Neural crest cell (in vitro differentiated cells): ENCODE measurements at places on chromosomes 5 and 9. TPM values are rescaled to one million over a fixed set of nuclear protein-coding genes. Genes with fewer than 3 reads are reported as not detected.

DNA sequence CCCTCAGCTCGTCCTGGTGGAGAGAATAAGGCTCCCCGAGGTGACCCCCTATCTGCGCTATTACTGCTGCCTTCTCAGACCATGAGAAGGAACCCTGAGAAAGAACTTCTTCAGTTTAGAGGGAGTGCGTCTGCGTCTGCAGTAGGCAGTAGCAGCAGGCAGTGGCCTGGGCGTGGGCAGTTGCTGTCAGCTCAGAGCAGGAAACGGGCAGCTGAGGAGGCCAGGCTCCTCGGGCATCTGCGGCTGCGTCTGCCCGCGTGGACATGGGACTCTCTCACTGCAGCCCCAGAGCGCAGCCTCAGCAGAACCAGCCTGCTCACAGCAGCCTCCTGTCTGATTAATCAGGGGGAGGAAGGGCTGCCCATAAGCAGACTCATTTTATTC lies 49.8 kb upstream of the FCN1 start:
- H3K27ac ChIP-seq, result no peak overlapping the region
- no peak overlapping the region for H3K4me3 ChIP-seq
- DNase-seq, result no peak

DNA sequence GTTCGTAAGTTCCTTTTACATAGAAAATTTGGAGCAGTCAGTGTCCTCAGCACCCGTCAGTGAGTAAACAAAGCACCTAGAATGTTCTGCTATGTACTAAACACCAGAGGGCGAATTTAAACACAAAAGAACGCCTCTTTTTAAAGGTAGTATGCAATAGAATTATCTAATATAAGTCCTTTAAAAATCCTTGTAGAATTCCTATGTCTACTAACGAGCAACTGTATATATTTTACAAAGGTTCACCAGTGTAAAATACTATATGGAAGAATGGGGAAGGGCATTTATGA lies 499 bp upstream of the TMEM232 start:
- peaks cover 9% of the 10 kb centered on the region for H3K4me1 ChIP-seq
- DNase-seq, result no peak
- no peaks in the 10 kb centered on the region for H3K27me3 ChIP-seq

DNA sequence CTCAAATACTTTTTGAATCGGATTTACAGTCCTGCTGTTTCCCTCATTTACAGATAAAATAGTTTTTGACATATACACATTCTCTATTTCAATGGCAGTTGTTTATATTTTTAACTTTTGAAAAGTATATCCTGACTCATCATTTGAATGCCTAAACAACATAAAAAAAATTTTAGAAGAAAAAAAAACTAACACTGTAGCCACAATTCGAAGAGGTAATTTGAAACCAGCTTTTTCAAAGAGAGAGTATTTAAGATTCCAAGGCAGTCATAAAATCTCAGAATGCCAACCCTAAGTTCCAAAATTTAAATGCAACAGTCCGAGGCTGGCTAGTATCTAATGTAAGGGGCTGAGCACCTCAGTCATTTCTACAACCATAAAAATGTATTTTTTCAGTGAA lies 626.8 kb downstream of the DNAH5 start:
- H3K27me3 ChIP-seq, result no peaks in the 10 kb centered on the region
- peaks cover 15% of the 10 kb centered on the region for H3K4me1 ChIP-seq
- DNase-seq, result no peak
- no peak overlapping the region for H3K4me3 ChIP-seq

- no peak for DNase-seq
- H3K4me3 ChIP-seq, result no peak overlapping the region
- H3K27me3 ChIP-seq, result no peaks in the 10 kb centered on the region
- peak overlapping the region; percentile 84 for H3K27ac ChIP-seq
- H3K4me1 ChIP-seq, result peaks cover 16% of the 10 kb centered on the region
Measured at GRCh38 chr5:11047030-11047429, 286.0 kb upstream of the DAP start.

DNA sequence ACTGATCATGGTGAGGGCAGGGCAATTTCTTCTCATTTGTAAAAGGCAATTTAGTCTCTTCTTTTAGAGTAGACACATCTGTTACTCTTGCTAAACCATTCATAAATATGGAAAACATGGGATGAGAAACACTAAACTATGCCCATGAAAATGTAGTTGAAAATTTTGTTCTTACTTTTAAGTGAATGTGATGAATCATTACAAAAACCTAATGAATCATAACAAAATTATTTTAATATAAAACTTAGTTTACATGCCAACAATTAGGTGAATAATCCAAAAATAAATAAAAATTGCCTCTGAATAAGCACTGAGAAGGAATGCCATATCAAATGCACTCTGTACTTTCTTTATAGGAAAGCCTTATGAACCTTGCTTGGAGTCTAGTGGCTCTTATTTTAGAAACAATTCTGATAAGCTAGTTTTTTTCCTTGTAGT lies 297.7 kb upstream of the EFNA5 start:
- H3K4me1 ChIP-seq, result peaks cover 56% of the 10 kb centered on the region
- no peak overlapping the region for H3K4me3 ChIP-seq
- no peaks in the 10 kb centered on the region for H3K36me3 ChIP-seq

- peaks cover 9% of the 10 kb centered on the region for H3K4me1 ChIP-seq
- H3K27me3 ChIP-seq, result no peaks in the 10 kb centered on the region
- no peaks in the 10 kb centered on the region for H3K36me3 ChIP-seq
- no peak overlapping the region for H3K4me3 ChIP-seq
- no peak for DNase-seq
Measured at GRCh38 chr9:86405086-86405491, 50.9 kb upstream of the TUT7 start.

The CEL gene
- total RNA-seq, result 3.5 and 3.6 TPM in 2 replicates

GRCh38 chr5:94442991-94443390 lies 175.4 kb downstream of the KIAA0825 start:
- no peak for DNase-seq
- no peak overlapping the region for H3K27ac ChIP-seq
- no peak overlapping the region for H3K4me3 ChIP-seq
- H3K27me3 ChIP-seq, result no peaks in the 10 kb centered on the region
- H3K4me1 ChIP-seq, result no peaks in the 10 kb centered on the region

DNA sequence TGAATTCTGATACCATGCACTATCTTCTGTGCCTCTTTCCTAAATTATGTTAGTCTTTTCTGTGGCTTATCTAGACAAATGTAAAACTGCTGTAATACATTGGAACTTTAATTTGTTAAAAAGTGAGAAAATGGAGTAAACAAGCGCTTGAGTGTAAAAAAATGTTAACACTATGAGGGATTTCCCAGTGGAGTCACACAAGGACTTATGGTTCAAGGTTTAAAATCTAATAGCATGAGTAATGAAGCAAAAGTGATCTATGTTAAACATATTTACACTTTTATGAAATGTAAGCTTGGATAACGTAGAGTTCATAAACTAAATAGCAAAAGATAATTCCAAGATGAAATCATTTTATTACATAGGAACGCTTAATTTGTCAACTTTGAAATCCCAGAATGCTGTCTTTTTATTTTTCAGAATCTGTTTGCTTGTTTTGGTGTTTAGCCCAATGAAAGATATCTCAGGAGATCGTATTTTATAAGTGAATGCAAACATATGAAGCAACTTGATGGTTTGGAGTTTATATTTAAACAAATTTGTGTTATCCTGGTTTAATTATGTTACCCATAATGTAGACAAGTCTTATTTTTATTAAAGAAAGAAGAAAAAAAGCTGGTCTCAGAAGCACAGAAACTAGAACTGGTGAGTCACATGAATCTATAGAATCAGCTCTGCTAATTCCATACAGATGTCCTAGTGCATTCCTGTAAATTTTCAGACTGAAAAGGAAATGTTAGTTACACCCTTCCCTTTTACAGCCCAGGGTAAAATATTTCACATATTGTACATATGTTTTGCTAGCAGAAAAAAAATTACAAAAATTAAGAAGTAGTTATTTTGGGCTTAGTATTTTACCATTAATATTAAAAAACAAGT lies 34.2 kb upstream of the FBN2 start:
- H3K36me3 ChIP-seq, result no peaks in the 10 kb centered on the region
- no peak for DNase-seq
- no peak overlapping the region for H3K27ac ChIP-seq

GRCh38 chr5:105632043-105632442 lies 2038.7 kb downstream of the EFNA5 start:
- no peak overlapping the region for H3K27ac ChIP-seq
- H3K36me3 ChIP-seq, result no peaks in the 10 kb centered on the region
- no peaks in the 10 kb centered on the region for H3K27me3 ChIP-seq
- DNase-seq, result no peak
- no peak overlapping the region for H3K4me3 ChIP-seq

DNA sequence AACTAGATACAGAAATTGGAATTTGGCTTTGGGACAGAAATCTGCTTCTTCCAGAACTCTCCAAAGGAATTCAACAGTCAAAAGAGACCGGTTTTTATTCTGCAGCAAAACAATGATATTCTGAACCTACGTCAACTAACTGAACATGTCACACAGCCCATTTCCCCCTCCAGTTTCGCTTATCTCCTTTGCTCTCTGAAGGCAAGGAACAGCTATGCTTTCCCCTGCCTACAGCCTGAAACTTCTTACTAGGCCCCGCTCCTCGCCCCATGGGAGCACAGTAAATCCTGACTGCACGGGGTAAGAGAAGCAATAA lies 488 bp downstream of the SKIC3 start:
- H3K27me3 ChIP-seq, result no peaks in the 10 kb centered on the region
- H3K4me3 ChIP-seq, result peak overlapping the region; percentile 96

GRCh38 chr9:130823435-130823834 lies 11.6 kb upstream of the ABL1 start:
- peaks cover 53% of the 10 kb centered on the region for H3K4me1 ChIP-seq
- DNase-seq, result no peak
- H3K36me3 ChIP-seq, result peaks cover 2% of the 10 kb centered on the region
- H3K4me3 ChIP-seq, result peak overlapping the region; percentile 9

DNA sequence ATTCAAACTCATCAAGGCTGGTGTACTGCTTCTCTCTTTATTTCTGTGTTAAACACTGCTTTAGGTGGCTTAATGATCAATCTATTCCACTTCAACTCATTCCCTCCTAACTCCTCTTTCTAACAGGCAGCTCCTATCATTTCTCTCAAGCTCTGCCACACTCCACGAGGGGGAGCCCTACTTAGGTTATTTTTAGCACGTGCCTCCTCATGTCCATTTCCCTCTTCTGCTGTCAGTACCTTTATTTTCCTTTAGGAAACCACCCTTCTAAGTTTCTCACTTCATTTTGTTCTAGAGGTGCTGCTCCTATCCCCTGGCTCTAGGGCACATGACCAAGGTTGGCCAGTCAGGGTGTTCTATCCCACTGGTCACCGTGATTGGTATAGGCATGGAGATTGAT lies 6.7 kb upstream of the BRINP1 start:
- H3K27me3 ChIP-seq, result peaks cover 82% of the 10 kb centered on the region
- no peaks in the 10 kb centered on the region for H3K36me3 ChIP-seq
- no peaks in the 10 kb centered on the region for H3K4me1 ChIP-seq
- DNase-seq, result peak; percentile 44
- no peak overlapping the region for H3K27ac ChIP-seq

DNA sequence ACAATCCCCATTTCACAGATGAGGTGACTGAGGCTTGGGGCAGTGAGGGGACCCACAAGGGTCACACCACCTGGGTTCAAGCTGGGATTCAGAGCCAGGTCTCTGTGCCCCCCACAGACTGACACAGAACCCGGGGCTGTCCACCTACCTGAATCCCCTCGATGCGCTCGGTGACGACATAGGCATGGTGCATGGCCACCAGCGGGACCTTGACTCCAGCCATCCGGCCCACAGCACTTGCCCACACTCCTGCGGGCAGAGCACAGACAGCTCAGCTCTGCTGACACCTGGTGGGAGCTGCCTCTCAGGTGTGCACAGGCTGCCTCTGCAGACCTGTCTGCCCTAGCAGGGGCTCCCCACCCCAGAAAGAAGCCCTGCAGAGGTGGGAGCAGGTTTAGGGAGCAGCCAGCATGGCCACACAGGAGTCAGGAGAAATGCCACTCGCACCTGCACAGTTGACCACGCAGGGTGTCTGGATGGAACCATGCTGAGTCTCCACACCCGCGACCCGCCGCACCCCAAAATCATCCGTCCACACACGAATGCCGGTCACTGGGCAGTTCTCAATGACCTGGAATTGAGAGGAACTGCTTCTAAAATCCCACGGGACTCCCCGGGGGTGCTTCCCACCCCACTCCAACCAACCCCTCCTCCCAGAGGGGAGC lies 8.4 kb downstream of the SARDH start:
- H3K27me3 ChIP-seq, result peaks cover 3% of the 10 kb centered on the region
- H3K4me1 ChIP-seq, result no peaks in the 10 kb centered on the region
- DNase-seq, result no peak
- H3K36me3 ChIP-seq, result no peaks in the 10 kb centered on the region

The ANKRD33B gene
- total RNA-seq, result 0.80 and 0.84 TPM in 2 replicates

The GPR151 gene
- not detected in 2 replicates for total RNA-seq

The ORM2 gene
- total RNA-seq, result not detected in 2 replicates

- H3K27ac ChIP-seq, result no peak overlapping the region
- no peaks in the 10 kb centered on the region for H3K36me3 ChIP-seq
- DNase-seq, result no peak
- H3K4me3 ChIP-seq, result no peak overlapping the region
Measured at GRCh38 chr9:72597181-72597517, 75.7 kb downstream of the TMC1 start.

The SPATA31E1 gene
- total RNA-seq, result 0.16 and 0.21 TPM in 2 replicates

The AK8 gene
- 0.96 and 1.3 TPM in 2 replicates for total RNA-seq

DNA sequence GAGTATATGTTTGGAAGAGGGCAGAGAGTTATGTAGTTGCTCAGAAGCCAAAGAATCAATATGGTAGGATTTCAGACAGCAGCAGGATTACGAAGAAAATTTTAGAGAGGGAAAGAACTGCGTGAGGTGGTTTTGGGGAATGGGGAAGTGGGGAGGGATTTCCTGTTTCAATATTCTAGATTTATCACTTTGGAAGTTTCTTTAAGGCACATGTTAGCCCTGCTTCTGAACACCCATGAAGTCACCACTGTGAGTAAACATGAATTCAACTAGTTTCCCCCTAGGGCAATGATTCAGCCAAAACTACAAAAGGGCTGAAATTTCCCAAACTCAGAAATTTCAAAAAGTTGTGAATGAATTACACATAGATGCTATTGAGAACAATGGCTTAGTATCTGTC lies 132.2 kb downstream of the EBF1 start:
- no peaks in the 10 kb centered on the region for H3K36me3 ChIP-seq

GRCh38 chr5:151078490-151079262 lies 2.2 kb downstream of the TNIP1 start:
- peak overlapping the region; percentile 52 for H3K27ac ChIP-seq
- DNase-seq, result no peak
- H3K27me3 ChIP-seq, result no peaks in the 10 kb centered on the region
- H3K4me3 ChIP-seq, result peak overlapping the region; percentile 67
- H3K4me1 ChIP-seq, result peaks cover 30% of the 10 kb centered on the region

DNA sequence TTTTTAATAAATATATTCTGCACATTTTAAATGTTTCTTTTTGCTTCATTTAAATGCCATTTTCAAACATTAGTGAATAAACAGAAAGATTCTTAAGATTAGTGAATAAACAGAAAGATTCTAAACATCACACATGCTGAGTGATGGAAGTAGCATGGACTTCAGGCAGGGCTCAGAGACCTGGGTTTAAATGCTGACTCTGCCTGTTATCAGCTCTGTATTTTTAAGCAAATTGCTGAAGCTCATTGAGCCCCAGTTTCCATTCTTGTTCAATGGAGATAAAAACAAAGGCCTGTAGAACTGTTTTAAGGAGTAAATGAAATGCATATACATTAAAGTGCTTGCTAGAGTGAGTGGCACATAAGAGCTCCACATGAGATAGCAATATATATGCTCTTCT lies 8.1 kb upstream of the LVRN start:
- no peaks in the 10 kb centered on the region for H3K27me3 ChIP-seq
- no peaks in the 10 kb centered on the region for H3K36me3 ChIP-seq
- H3K4me1 ChIP-seq, result no peaks in the 10 kb centered on the region
- H3K27ac ChIP-seq, result no peak overlapping the region
- no peak for DNase-seq
- no peak overlapping the region for H3K4me3 ChIP-seq
